K562 (cell line): ENCODE measurements at places on chromosomes 11 and 22.

DNA sequence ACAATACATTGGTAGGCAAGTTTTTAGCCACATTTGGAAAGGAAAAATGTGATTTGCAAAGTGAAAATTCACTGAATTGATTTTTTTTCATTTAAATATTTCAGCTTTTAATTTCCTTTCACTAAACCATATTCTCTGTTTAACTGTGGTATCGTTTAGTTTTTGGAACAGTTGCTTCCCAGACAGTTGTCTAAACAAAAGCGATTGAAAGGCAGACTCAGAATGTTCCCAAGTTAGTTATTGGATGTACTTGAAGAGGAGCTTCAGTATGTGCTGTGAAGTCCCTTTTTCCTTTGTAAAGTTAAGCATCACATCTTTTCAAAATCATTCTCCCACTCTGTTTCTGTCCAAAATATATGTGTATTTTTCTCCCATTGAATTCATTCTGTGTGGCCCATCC, 623.4 kb upstream of the LUZP2 start:
- DNase-seq, result no peak

- no peak for DNase-seq
Measured at GRCh38 chr11:111739299-111739698, 26.9 kb downstream of the PPP2R1B start.

DNA sequence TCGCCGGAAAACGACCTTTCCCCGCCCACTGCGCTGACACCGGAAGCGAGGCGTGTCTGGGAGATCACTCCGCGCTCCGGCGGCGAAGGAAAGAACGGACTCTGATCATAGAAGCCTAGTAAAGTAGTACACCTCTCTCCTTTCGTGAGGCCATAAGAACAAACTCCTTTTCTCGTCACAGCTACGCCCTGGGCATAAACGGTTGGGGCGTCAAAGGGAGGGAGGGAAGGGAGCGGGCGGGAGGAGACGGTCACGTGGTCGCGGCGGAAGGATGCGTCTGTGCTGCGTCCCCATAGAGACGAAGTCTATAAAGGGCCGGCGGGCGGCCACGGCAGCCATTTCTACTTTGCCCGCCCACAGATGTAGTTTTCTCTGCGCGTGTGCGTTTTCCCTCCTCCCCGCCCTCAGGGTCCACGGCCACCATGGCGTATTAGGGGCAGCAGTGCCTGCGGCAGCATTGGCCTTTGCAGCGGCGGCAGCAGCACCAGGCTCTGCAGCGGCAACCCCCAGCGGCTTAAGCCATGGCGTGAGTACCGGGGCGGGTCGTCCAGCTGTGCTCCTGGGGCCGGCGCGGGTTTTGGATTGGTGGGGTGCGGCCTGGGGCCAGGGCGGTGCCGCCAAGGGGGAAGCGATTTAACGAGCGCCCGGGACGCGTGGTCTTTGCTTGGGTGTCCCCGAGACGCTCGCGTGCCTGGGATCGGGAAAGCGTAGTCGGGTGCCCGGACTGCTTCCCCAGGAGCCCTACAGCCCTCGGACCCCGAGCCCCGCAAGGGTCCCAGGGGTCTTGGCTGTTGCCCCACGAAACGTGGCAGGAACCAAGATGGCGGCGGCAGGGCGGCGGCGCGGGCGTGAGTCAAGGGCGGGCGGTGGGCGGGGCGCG, at the start of gene ATF4:
TSS of gene ATF4 (plus strand) at position 337 of the 880 bp plus-strand sequence. CDS start 884 bp downstream, outside the sequence.
- DNase-seq, result peak; percentile 78

GRCh38 chr11:45610627-45611026, 54.8 kb downstream of the CHST1 start:
- no peak for DNase-seq

DNA sequence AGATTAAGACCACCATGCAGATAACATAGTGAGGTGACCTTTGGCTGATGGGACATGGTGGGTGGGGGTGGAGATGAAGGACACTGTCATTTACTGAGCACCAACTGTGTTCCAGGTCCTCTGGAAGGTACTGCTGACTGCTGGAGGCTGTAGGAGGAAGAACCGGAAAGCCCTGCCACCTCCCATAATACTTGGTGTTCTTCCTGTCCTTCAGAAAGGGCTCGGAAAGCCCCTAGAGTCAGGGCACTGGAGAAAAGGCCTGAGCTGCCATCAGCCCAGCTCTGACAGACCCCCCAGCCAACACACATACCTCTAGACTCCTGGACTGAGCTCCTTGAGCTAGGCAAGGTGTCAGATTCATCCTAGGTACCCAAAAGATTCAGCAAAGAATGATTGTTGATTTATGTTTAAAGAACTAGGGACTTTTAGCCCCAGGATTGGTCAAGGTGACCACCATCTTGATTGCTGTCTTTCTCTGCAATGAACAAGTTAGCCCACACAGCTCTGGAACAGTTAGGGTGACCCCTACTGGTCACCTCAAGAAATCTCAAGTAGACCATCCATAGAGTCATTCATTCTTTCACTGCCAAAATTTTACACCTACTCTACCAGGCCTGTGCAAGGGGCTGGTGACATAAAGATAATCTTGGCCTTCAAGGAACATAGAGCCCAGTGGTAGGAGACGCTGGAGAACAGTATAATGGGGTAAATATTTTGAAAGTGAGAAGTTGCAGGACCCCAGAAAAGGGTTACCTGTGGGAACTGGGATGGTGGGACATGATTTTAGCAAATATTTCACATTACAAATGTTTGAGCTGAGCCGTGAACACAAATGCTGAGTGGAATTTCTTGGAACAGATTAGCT, 39.4 kb downstream of the IRAG1 start:
- peak; percentile 73 for DNase-seq

- DNase-seq, result no peak
Measured at GRCh38 chr11:110077346-110077745, 15.8 kb upstream of the ZC3H12C start.
